ENCODE measurements at places on chromosomes 6 and 20. TPM values are rescaled to one million over a fixed set of nuclear protein-coding genes. Genes with fewer than 3 reads are reported as not detected.

The COL19A1 gene
- total RNA-seq = not detected

The SLC4A11 gene
- 6.2 TPM for total RNA-seq

The SLC22A3 gene
- 46.7 TPM for total RNA-seq

The PPIL4 gene
- total RNA-seq = 13.6 TPM

The DYNLT2 gene
- 0.63 TPM for total RNA-seq

The PAK5 gene
- total RNA-seq = not detected
